ENCODE measurements at places on chromosomes 1 and 21.

- no peak for DNase-seq
Observed at GRCh38 chr1:92543131-92544055, 56.7 kb upstream of the GFI1 start.

GRCh38 chr21:17540530-17540929, 27.7 kb downstream of the CXADR start:
- DNase-seq, result no peak

GRCh38 chr1:18529714-18530113, 49.0 kb downstream of the KLHDC7A start:
- DNase-seq, result no peak

- no peak for DNase-seq
Observed at GRCh38 chr21:33024201-33025103, 1.3 kb upstream of the OLIG2 start.

- peak; percentile 47 for DNase-seq
Observed at GRCh38 chr1:98051065-98051675, 130.3 kb upstream of the DPYD start.

DNA sequence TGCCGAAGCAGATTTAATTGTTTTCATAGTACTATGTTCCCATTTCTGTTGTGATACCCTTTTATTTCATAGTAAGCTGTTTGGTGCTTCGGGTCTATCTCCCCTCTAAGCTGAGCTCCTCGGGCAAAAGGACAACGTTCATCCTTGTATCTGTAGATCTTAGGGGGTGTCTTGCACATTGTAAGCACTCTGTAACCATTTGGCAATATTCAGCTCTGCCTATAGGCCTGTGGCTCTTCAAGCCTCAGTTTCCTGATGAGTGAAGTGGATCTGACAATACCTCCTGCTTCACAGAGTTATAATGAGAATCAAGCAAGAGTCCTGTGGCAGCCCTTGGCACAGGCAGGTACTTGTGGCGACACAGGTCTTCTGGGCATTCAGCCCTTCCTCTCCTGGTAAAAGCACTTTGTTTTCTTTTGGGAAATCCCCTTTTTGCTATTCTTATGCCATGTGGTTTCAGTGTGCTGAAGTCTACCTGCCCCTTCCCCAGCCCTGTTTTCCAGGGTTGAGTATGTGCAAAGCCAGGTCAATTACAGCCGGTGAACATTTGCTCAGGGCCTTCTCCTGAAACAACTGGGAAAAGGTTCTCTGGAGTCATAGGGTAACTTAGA, 8.5 kb upstream of the EXO1 start:
- DNase-seq, result no peak

- DNase-seq, result no peak
Observed at GRCh38 chr1:222064388-222065211, 322.7 kb upstream of the DUSP10 start.

DNA sequence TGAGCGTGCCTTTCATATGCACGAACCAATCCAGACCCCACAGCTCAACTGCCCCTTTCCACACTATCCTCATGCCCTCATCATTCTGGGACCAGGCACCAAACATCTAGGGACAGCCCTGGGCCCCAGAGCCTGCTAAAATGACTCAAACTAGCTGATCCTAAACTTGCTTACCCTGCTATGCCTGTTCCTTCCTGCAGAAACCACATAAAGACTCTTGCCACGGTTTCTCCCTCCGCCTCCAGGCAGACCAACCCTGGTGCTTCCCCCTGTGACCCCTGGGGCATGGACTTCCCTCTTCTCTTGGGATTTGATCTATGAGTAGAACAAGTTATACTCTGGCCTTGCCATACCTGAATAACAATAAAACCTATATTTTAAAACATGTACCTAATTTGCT, 138.0 kb upstream of the CD34 start:
- no peak for DNase-seq

- DNase-seq, result no peak
Observed at GRCh38 chr1:180934563-180934962, 21.9 kb downstream of the KIAA1614 start.

GRCh38 chr1:114499478-114499877, 11.5 kb downstream of the TRIM33 start:
- DNase-seq, result no peak

GRCh38 chr1:159162516-159163265, 8.7 kb upstream of the CADM3 start:
- no peak for DNase-seq

DNA sequence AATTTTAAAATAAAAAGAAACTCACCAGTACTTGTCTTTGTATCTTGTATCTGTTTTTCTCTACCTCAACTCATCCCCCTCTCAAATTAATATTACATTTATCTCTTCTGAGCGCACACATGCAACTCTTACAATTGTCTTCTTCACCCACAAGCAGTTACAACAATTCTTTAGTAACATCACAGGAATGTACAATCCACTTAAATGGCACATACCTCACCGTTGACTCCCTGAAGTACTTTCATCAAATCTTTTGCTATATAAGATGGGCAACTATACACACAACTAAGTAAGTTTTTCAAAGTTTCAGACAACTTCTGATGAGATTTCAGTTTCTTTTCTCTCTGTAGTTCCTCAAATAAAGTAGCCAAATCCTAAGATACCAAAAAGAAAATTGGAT, 28.3 kb downstream of the HEATR1 start:
- no peak for DNase-seq

DNA sequence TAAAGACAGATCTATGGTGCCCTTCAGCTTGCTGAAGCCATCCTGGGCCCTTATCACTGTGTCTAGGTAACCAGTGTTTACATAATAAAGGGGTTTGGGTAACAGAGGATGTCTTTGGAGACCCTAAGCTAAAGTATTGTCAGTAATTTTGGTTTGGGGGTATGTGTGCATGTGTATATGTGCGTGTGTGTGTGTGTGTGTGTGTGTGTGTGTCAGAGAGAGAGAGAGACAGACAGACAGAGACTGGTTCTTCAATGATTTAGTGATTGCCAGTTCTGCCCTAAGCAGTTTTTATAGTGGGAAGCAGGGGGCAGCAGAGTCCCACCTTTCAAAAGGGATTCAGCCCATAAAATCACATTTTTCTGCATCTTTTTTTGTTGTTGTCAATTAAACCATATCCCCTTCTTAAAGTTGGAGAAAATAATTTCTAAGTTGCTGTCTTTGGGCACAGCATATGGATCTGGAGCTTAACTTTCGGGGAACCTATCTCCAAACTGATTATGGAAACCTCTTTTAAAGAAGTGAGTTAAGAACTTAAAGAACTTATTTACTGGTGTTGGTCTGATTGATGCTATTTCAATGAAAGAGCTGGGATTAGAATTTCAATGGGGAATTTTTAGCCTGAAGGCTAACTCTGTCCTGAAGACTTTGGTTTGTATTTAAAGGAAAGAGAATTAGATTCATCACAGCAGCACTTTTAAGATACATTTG, 51.1 kb downstream of the ZNF326 start:
- DNase-seq, result no peak

- DNase-seq, result no peak
Observed at GRCh38 chr1:145782272-145783099, 41.4 kb downstream of the RNF115 start.

- DNase-seq, result no peak
Observed at GRCh38 chr1:29893806-29894205, 657.5 kb downstream of the PTPRU start.

- DNase-seq, result no peak
Observed at GRCh38 chr1:225596736-225597135, 56.2 kb downstream of the ENAH start.

- no peak for DNase-seq
Observed at GRCh38 chr1:185049670-185050069, 4.3 kb downstream of the RNF2 start.

DNA sequence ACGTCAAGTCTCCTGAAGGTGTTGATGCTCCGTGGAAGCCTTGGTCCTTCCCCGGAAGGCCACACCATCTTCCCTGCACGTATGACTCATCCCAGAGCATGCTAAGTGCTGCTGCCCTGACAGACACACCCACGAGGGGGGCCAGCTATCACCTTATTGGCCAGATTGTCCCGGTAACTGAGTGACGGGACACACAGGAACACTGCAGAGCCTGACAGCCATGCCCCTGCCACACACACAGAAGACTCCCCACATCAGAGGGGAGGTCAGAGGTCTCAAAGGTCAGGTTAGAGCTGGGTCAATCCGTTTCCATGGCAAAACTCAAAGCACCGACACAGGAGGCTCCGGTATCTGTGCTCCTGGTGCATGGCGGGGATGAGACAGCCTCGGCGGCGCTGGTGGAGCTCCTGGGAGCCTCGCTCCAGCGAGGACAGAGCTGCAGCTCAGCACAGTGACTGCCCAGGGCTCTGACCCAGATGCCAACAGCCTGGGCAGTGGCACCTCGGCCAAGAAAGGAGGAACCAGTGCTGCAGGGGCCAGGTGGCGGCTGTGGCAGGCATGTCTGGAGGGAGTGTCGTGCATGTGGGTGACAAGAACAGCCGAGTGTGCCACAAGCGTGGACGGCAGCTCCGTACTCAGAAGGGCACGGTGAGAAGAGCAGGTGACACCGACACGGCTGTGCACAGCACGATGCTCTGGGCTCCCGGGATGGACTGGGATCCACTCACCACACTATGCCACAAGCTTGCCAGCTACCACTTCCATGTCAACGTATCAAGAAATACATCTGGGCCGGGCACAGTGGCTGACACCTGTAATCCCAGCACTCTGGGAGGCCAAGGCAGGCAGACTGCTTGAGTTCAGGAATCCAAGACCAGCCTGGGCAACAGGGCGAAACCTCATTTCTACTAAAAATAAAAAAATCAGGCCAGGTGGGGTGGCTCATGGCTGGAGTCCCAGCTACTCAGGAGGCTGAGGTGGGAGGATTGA, 14.8 kb upstream of the TMEM240 start:
- DNase-seq, result no peak

Measured in activated CD8-positive, alpha-beta memory T cell treated with anti-CD3 and anti-CD28 coated beads for 4 hours (primary cell).